CD4-positive, alpha-beta T cell (primary cell): ENCODE measurements at places on chromosomes 4 and X. TPM values are rescaled to one million over a fixed set of nuclear protein-coding genes. Genes with fewer than 3 reads are reported as not detected.

- no peaks in the 10 kb centered on the region for H3K36me3 ChIP-seq
- H3K4me3 ChIP-seq, result no peak overlapping the region
- no peak overlapping the region for H3K27ac ChIP-seq
- no peak for DNase-seq
- H3K27me3 ChIP-seq, result peaks cover 16% of the 10 kb centered on the region
These were observed 154.2 kb downstream of the FHIP1A start for GRCh38 chr4:151563194-151563593.

DNA sequence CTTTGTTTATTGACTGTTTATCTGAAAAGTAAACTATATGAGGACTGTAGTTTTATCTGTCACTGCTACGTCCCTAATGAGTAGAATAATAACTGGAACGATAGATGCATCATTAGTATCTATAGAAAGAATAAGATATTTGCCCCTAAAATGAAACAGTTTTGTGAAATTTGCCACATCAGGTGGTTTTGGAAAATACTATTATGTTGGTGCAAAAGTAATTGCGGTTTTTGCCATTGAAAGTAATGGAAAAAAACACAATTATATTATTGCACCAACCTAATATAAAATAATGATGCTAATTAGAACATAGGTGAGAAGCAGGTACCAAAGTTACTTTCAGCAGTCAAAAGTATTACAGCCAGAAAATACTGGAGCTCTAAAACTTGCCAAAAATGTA lies 158.3 kb downstream of the PABPC4L start:
- H3K4me1 ChIP-seq, result no peaks in the 10 kb centered on the region
- no peaks in the 10 kb centered on the region for H3K27me3 ChIP-seq
- H3K27ac ChIP-seq, result no peak overlapping the region
- H3K36me3 ChIP-seq, result no peaks in the 10 kb centered on the region

Gene C4orf36
- total RNA-seq, result not detected

- no peak overlapping the region for H3K27ac ChIP-seq
- no peak for DNase-seq
- no peaks in the 10 kb centered on the region for H3K4me1 ChIP-seq
- no peak overlapping the region for H3K4me3 ChIP-seq
- no peaks in the 10 kb centered on the region for H3K27me3 ChIP-seq
These were observed 249.2 kb upstream of the RPS6KA3 start for GRCh38 chrX:20515841-20516461.

Gene UGT2B11
- not detected for total RNA-seq

Gene UPF3B
- 4.7 TPM for total RNA-seq

Gene TBX22
- not detected for total RNA-seq

- H3K4me1 ChIP-seq, result no peaks in the 10 kb centered on the region
- H3K36me3 ChIP-seq, result no peaks in the 10 kb centered on the region
- H3K4me3 ChIP-seq, result no peak overlapping the region
- no peaks in the 10 kb centered on the region for H3K27me3 ChIP-seq
- DNase-seq, result no peak
- no peak overlapping the region for H3K27ac ChIP-seq
These were observed 8.8 kb downstream of the PPARGC1A start for GRCh38 chr4:23881052-23881501.

DNA sequence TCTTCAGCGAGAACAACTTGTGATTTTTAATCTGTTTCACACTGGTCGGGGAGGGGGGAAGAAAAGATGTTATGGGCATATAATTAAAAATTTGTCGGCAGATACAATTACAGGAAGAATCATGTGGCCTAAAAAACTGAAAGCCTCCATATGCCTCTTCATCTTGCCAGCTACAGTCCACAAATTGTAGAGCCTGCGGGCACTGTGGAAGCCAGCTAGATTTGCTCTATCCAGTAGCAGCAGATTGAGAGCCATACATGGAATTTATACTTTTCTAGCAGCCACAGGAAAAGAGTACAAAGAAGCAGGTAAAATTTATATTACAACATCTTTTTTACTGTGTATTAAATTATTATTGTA lies 147.3 kb downstream of the TBL1X start:
- no peaks in the 10 kb centered on the region for H3K27me3 ChIP-seq
- no peaks in the 10 kb centered on the region for H3K4me1 ChIP-seq

Gene ATP6AP2
- 78.7 TPM for total RNA-seq

- H3K27ac ChIP-seq, result no peak overlapping the region
- no peak overlapping the region for H3K4me3 ChIP-seq
- DNase-seq, result no peak
- H3K36me3 ChIP-seq, result no peaks in the 10 kb centered on the region
These were observed 912.5 kb downstream of the C4orf33 start for GRCh38 chr4:130008461-130008860.

Gene SLC4A4
- 0.14 TPM for total RNA-seq

DNA sequence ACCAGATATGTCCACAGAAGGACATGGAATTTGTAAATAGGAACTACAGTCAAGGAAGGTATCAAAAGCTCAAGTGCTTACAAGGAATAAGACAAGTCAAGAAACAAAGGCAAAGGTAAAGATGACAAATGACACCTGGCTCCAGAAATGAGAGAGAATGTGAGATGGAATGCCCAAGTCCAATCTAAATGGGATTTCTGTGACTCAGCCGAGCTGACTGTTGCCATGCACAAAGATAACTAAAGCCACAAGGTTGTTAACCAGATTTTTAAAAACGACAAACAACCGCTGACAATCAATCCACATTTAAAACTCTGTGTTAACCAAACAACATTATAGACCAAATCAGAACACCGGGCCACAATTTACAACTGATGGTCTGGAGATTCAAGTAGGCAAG lies 1.1 kb downstream of the NFXL1 start:
- no peak overlapping the region for H3K27ac ChIP-seq
- peak overlapping the region; percentile 88 for H3K4me3 ChIP-seq
- no peak for DNase-seq
- peaks cover 14% of the 10 kb centered on the region for H3K4me1 ChIP-seq

Gene GLRA2
- total RNA-seq, result not detected

Gene UGT8
- 0.11 TPM for total RNA-seq

GRCh38 chr4:74934016-74934831 lies 1.3 kb downstream of the PARM1 start:
- H3K27me3 ChIP-seq, result peaks cover 43% of the 10 kb centered on the region
- no peak overlapping the region for H3K27ac ChIP-seq
- H3K4me3 ChIP-seq, result no peak overlapping the region
- H3K36me3 ChIP-seq, result no peaks in the 10 kb centered on the region
- DNase-seq, result no peak

DNA sequence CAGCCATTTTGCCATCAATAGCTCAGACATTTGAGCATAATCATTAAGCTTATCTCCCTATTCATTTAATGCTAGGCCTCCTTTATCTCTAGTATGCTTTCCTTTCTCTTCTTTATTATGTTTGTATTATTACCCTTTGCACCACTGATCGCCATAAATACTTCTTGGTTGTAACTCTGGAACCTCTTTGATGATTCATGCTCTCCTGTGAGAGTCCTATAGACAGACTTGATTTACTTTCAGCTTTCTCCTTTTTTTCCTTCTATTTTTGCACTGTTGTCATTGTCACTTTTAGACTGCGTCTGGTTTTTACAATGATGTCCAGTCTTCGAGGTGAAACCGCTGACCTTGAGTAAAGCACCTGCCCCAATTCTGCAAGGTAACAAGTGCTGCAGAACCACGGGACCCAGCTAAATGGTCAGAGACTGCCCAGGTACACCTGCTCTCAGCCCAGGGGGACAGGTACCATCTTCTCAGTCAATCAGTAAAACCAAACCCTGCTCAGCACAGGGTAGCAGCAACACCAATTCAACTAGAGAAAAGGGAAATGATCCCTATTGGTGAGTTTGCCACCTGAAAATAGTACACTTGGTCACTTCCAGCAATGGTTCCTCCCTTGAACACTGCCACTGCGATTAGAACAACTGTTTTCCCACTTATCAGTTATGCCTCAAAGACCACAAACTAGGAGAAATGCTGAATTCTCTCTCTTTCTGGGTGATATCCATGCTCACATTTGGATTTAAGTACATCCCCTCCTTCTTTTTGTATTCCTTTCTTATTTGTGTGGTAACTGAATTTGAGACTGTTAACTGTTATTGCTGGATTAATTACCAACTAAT lies 125.1 kb downstream of the MAML3 start:
- no peaks in the 10 kb centered on the region for H3K27me3 ChIP-seq
- DNase-seq, result no peak
- H3K4me3 ChIP-seq, result no peak overlapping the region

Gene BTK
- total RNA-seq, result 0.49 TPM

DNA sequence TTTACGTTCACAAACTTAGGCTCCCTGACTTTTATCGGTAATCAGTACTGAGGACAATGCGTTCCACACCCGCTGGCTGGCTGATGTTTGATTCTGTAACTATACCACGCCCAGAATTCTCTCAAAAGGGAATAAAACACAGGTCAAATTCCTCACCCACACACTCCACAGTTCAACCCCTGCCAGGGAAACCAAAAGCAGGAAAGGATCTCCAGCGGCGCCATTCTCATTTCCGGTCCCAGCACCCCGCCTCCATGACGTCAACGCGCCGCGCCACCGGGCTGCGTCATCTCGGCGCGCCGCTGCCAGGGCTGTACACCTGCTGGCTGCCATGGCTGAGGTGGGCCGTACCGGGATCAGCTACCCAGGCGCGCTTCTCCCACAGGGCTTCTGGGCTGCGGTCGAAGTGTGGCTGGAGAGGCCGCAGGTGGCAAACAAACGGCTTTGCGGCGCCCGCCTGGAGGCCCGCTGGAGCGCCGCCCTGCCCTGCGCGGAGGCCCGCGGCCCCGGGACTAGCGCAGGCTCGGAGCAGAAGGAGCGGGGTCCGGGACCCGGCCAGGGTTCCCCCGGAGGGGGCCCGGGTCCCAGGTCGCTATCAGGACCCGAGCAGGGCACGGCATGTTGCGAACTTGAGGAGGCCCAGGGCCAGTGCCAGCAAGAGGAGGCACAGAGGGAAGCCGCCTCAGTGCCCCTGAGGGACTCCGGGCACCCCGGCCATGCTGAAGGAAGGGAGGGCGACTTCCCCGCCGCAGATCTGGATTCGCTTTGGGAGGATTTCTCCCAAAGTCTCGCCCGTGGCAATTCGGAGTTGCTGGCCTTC lies at the start of the genes ACOX3 and TRMT44:
ACOX3 (minus strand) TSS at position 232 of the 820 bp plus-strand sequence. CDS start 24,202 bp downstream, outside the sequence.
TRMT44 (plus strand) TSS at position 286 of the 820 bp plus-strand sequence; CDS start at position 332, 46 bp downstream.
- H3K27me3 ChIP-seq, result no peaks in the 10 kb centered on the region
- peak within 1 kb of the TSS; percentile 97 for H3K4me3 ChIP-seq
- peaks cover 53% of the 10 kb centered on the region for H3K4me1 ChIP-seq
- H3K36me3 ChIP-seq, result peaks cover under 1% of the 10 kb centered on the region
- peak within 1 kb of the TSS; percentile 88 for H3K27ac ChIP-seq
- DNase-seq, result peak; percentile 95

- DNase-seq, result no peak
- no peak overlapping the region for H3K27ac ChIP-seq
- H3K36me3 ChIP-seq, result no peaks in the 10 kb centered on the region
- no peaks in the 10 kb centered on the region for H3K27me3 ChIP-seq
These were observed 167.6 kb upstream of the ANK2 start for GRCh38 chr4:112881842-112882241.

Gene RHOXF2
- not detected for total RNA-seq

Gene AKAP4
- not detected for total RNA-seq

Gene ABCG2
- total RNA-seq, result not detected

Gene TSPAN6
- 1.9 TPM for total RNA-seq

DNA sequence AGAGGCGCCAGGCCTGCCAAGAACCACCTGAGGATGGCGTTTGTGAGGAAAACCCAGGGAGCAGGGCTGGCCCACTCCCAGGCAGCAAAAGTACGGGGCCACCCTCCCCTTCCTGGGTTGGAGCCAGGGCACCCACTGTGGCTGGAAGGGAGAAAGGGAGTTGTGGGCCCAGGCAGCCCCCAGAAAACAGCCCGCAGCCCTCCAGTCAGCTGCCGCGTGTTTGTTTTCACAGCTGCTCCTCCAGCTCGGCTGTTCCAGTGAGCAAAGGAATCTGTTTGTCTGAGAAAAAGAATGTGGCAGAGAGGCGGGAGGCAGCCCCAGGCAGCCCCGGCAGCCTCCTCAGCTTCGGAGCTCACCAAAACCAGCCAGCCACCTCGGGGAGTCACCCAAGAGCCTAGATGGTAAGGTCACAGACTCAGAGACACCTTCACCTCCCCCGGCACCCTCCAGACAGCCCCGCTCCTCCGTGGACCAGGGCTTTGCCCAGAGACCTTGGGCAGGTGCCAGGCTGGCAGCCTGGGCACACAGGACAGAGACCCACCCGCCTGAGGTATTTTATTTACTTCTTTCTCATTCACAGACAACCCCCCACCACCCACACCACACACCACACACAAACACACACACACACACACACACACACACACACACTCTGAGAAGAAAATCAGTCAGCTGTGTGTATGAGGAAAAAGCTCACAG lies 338.1 kb downstream of the BCOR start:
- no peak for DNase-seq
- no peak overlapping the region for H3K27ac ChIP-seq
- H3K36me3 ChIP-seq, result no peaks in the 10 kb centered on the region

- no peak overlapping the region for H3K27ac ChIP-seq
- peaks cover 7% of the 10 kb centered on the region for H3K4me1 ChIP-seq
- H3K36me3 ChIP-seq, result no peaks in the 10 kb centered on the region
- H3K4me3 ChIP-seq, result no peak overlapping the region
These were observed 10.3 kb downstream of the MPP1 start for GRCh38 chrX:154795016-154795415.

- H3K4me1 ChIP-seq, result no peaks in the 10 kb centered on the region
- DNase-seq, result no peak
- H3K27me3 ChIP-seq, result no peaks in the 10 kb centered on the region
- no peak overlapping the region for H3K4me3 ChIP-seq
- no peak overlapping the region for H3K27ac ChIP-seq
These were observed 338.0 kb downstream of the SPOCK3 start for GRCh38 chr4:166896254-166896653.

DNA sequence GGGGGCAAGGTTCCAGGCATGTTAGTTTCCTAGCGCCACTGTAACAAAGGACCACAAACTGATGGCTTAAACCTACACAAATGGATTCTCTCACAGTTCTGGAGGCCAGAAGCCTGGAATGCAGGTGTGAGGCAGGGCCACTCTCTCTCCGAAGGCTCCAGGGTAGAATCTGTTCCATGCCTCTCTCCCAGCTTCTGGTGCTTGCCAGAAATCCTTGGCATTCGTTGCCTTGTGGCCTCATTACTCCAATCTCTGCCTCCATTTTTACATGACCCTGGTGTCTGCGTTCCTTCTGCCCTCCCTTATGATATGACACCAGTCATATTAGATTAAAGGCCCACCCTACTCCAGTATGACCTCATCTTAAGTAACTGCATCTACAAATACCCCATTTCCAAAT lies 39.6 kb downstream of the CLDN34 start:
- no peak overlapping the region for H3K27ac ChIP-seq
- no peaks in the 10 kb centered on the region for H3K36me3 ChIP-seq
- H3K27me3 ChIP-seq, result no peaks in the 10 kb centered on the region
- H3K4me3 ChIP-seq, result no peak overlapping the region

GRCh38 chrX:39336671-39337311 lies 535.5 kb downstream of the MID1IP1 start:
- peaks cover 27% of the 10 kb centered on the region for H3K4me1 ChIP-seq
- no peaks in the 10 kb centered on the region for H3K27me3 ChIP-seq
- peak; percentile 8 for DNase-seq
- H3K36me3 ChIP-seq, result no peaks in the 10 kb centered on the region
- H3K27ac ChIP-seq, result no peak overlapping the region

GRCh38 chr4:15784959-15785634 lies 7.0 kb downstream of the CD38 start:
- DNase-seq, result no peak
- peaks cover 2% of the 10 kb centered on the region for H3K36me3 ChIP-seq
- no peak overlapping the region for H3K27ac ChIP-seq
- peaks cover 10% of the 10 kb centered on the region for H3K4me1 ChIP-seq

- H3K27me3 ChIP-seq, result no peaks in the 10 kb centered on the region
- no peak overlapping the region for H3K27ac ChIP-seq
- DNase-seq, result no peak
- no peak overlapping the region for H3K4me3 ChIP-seq
- H3K36me3 ChIP-seq, result no peaks in the 10 kb centered on the region
These were observed 1145.4 kb downstream of the STIM2 start for GRCh38 chr4:28006021-28006420.
